ENCODE measurements at places on chromosomes 7 and 10. TPM values are rescaled to one million over a fixed set of nuclear protein-coding genes. Genes with fewer than 3 reads are reported as not detected.
A peak's percentile ranks its signal among the peaks of the same experiment; 100 is the strongest.

DNA sequence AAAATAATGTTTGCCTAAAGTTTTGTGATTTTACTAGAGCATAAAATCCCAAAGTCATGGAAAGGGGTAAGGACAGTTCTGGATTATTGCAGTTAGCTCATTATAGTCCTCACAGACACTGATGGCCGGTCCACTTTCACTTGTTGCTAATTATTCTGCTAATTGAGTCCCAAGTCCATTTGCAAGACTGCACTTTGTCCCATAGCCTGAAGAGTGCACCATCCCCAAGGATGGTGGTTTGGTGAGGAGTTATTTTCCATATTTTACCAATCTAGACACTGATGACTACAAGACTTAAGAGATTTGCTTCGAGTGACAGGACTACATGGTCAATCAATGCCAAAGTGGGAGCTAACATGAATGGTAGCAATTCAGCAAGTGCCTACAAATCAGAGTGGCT, 181.8 kb upstream of the CACNA2D1 start:
- no peak for DNase-seq

GRCh38 chr7:158771-159170, 33.6 kb upstream of the FAM20C start:
- no peak for DNase-seq

- no peak for DNase-seq
Observed at GRCh38 chr10:105187243-105187642, 546.2 kb downstream of the SORCS3 start.

DNA sequence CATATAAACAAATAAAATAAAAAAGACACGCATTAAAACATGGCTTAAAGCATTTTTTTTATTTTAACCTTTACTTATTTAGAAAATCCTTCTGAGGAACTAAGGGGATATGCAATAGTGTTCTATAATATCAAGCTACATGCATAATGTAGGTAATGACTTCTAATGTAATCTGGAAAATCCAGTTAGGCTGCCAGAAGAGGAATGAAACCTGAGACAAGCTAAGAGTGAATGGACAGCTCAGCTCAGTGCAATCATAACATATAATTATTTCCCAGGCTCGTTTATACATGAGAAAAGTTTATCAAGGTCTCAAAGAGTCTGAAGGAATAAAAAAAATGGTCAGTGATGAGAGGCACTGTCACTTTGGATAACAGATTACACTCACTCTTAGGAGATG, 649.0 kb upstream of the PCDH15 start:
- DNase-seq, result no peak

DNA sequence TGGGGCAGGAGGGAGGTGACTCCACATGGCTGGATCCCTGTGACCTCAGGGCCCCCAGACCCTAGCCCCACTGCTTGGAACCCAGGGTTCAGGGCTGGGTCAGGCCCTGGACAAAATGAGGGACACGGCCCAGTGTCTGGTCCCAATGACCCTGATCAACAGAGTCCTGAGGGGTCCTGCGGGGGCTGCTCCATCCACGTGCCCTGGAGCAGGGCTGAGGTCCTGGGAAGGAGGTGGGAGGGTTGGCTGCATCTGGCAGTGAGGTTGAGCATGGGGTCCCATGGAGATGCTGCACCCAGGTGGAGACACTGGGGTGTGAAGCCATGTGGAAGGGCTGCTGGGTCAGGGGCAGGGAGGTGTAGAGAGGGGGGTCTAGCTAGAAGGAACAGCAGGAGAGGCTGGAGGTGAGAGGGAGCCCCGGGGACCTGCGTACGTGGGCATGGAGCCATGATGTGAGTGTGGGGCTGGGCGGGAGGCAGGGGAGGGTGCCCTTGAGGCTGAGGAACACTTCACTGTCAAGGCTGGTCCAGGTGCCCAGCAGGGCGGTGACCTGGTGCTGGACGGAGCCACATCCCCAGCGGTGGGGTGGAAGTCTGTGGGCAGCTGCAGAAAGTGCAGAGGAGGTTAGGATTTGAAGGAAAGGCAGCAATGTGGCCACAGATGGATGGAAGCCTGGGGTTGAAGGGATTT, 604 bp downstream of the SCART1 start:
- no peak for DNase-seq

DNA sequence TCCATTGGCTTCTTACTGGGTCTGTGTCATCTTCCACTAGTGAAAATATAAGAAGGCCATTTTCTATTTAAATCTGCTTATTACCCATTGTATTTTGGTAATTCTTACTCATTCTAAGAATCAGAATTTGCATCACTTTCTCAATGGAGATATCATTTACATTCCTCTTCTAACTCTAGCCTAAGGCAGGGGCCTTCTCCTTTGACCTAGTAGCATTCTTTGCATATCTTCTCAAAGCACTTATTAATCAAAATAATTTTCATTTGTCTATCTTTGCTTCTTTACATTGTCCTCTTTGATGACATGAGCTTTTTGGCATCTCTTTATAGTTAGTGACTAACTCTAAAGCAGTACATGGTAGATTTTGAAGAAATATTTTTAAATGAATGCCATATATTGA, 400.9 kb upstream of the SEMA3D start:
- DNase-seq, result no peak

- DNase-seq, result no peak
Observed at GRCh38 chr7:158127241-158127640, 460.4 kb downstream of the PTPRN2 start.

DNA sequence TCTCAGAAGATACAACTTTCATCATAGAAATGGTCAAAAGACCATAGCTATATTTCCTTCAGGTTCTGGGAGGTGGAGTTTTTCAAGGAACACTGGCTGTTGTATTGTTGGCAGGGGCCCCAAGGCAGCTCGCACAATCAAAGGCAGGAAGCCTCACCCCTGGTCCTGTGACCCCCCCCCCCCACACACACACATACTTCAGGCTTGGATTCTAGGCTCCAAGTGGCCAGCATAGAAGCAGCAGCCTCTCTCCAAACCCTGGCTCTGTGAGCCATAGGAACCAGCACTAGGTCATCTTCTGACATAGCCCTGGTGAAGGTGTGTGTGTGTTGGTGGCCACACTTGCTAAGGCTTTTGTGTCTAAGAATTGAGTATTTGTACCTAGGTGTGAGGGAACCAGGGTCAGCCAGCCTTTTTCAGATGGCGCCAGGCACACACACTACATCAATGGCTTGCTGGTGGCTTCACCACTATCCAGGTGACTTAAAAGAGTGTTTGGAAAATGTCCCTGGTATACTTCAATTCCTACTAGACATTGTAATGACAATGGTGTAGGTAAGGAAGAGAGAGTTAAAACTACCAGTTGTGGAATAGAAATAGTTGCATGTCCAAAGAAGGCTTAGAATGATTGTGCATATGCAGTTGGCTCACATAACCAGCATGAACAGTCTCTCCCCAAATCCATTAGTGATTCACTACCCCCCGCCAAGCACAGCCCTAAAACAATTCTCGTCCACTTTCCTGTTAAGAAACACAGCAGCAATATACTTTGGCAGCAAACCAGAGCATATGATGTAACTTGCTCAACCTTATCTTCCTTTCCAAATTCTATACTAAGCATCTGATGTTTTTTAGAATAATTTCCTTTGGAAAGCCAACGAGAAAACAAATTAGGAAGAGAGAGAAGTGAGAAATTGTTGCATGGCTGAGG, 91.3 kb downstream of the AVL9 start:
- no peak for DNase-seq

GRCh38 chr7:134721171-134721570, 58.3 kb upstream of the CALD1 start:
- no peak for DNase-seq

DNA sequence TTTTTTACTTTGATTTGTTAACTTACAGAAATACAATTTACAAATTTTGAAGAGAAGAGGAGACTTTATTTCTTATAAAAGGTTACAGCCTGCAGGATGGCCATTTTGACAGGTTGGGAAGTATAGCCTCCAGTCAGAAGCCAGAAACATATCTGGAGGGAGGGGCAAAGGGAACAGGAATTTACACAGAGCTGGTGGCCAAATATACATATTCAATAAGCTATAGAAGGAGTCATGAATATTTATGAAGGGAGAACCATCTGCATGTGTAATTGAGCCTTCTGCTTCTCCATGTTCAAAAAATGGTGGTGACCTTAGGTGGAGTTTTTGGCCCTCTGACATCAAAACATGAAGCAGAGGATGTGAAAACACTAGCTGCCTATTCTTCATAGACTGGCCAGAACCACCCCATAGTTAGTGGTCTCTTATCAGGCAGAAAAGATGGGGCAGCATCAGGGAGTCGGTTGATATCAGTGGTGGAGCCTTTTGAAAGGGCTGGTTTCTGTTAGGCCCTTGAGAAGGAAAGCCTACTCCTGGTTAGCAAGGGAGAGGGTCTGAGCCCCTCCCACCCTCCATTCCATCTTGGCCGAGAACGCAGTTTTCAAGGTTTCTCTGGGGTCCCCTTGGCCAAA, 57.2 kb downstream of the ENTPD1 start:
- no peak for DNase-seq

DNA sequence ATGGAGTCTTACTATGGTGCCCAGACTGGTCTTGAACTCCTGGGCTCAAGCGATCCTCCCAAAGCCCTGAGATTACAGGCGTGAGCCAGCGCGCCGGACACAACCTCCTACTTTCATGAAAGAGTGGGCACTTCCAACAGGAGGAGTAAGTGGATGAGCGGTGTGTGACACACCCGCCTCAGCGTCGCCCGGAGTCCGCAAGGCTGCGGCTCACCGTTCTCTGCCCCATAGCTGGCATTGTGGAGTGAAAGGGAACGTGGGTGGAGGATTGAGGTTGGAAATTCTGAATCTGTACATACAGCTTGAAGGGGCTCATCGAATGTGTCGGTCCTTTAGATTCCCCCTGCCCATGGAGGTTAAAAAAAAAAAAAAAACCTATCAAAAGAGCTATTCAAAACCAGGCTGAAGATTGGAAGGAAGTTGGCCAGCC, 524 bp upstream of the PRXL2A start:
- peak; percentile 65 for DNase-seq

DNA sequence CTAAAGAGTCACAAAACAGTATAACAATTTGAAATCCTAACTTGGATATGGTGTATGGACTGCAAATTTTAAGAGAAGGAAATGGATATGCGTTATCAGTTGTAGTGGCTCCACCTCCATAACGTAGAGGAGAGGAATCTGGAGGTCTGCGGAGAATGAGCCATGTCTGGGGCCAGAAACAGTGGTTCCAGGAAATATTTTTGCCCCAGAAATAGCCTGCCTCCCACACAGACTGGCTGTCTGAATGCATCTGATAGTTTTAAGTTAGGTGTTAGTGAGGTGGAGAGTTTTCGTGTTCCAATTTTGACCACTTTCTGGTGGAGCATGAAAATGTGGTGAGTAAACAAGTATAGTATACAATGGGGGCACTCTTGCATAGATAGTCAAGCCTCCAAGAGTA, 1.6 kb downstream of the PHTF2 start:
- DNase-seq, result no peak

DNA sequence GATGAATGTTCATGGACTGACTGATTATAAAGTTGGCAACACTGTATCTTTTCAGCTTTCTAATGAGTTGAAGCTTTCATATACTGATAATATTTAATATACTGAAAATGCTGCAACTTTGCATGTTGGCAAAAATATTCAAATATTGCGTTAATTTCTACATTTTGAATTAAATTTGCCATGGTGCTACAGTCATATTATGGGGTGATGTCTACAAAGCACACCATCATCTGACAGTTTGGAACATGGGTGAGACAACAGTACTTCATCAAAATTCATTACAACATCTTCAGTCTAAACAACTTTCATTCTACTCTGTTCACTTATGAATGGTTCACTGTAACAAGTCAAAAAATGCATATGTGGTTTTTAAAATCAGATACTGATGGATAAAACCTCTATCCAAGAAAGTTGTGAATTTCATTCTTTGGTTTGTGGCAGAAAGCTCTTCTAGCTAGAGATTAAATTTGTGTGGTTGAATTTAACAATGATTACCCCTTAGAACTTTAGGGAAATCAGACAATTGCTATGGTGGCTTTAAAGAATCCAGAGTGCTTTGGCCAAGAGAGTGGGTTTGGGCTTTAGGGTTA, 136.4 kb downstream of the TMEM26 start:
- DNase-seq, result no peak

- DNase-seq, result no peak
Observed at GRCh38 chr10:106387063-106387462, 777.4 kb downstream of the SORCS1 start.

DNA sequence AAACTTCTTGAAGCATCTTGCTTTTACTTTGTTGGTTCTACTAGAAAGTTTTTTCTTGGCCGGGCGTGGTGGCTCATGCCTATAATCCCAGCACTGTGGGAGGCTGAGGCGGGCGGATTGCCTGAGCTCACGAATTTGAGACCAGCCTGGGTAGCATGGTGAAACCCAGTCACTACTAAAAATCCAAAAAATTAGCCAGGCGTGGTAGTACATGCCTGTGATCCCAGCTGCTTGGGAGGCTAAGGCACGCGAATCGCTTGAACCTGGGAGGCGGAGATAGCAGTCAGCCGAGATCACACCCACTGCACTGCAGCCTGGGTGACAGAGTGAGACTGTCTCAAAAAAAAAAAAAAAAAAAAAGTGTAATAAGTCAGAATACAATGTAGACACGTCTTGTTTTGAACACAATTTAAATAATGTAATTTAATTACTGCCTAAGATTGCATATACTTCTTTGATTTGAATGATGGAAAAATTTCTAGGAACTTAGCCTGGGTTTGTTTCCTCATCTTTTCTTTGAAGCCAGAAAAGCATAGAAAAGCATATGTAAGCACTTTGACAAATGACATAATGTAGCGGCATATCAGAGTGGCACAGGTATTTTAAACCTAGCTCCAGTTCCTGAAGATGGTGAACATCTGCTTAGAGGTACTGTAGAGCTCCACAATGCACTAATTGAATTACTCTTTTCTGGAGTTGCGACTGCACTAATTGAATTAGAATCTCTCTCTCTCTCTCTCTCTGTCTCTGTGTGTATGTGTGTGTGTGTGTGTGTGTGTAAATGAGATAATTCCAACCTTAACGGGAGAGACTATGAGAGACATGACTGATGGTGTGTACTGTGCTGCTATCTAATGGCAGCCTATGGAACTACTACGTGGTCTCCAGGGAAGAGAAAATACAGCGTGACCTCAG, 87.8 kb downstream of the BTRC start:
- peak; percentile 65 for DNase-seq

DNA sequence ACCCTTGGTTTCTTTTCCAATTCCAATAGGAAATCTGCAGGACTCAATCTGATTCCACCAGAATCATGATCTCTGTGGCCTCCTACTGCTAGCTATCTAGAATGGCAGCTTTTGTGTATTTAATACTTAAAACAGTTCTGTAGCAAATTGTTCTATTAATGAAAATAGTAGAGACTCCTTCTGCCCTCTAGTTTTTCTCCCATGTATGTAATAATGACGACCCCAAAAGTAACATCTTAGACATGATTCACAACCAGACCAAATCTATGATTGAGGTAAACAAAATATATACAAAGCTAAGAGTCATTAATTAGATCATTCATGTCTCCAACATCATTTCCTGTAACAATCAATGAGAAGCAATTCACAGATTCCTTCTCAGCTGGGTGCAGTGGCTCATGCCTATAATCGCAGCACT, 259.1 kb upstream of the MKLN1 start:
- no peak for DNase-seq

GRCh38 chr7:101936223-101936610, 118.8 kb downstream of the CUX1 start:
- no peak for DNase-seq

- DNase-seq, result no peak
Observed at GRCh38 chr7:26216049-26216448, 14.5 kb downstream of the CBX3 start.

- no peak for DNase-seq
Observed at GRCh38 chr10:97567891-97568290, 4.7 kb upstream of the ANKRD2 start.

The LEP gene
- polyA plus RNA-seq, result not detected

The HOXA6 gene
- not detected for polyA plus RNA-seq

The HOXA2 gene
- polyA plus RNA-seq, result not detected

The DEPP1 gene
- polyA plus RNA-seq, result 5.3 TPM

The VAX1 gene
- polyA plus RNA-seq, result not detected

The CCDC3 gene
- polyA plus RNA-seq, result 0.05 TPM

The AKR1C4 gene
- not detected for polyA plus RNA-seq
